ENCODE measurements at places on chromosomes 1 and 21.

GRCh38 chr1:14112613-14113012 lies 412.6 kb downstream of the PRDM2 start:
- no peak for DNase-seq

DNA sequence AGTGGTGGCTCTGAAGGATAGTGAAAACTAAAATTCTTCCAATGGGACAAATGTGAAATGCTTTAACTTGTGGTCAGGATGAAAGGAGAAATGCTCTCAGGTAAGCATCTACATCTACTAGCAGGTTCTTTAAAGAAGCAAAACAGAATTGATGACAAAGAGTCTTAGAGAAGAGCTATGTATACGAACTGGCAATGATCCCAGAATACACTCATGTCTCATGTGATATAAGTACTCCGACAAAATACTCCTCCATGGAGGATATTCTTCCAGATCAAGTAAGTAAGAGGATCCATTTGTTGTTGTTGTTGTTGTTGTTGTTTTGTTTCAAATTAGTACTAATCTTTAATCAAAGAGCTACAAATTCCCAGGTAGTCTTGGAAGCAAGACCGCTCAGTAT lies 174.0 kb upstream of the ATP1B1 start:
- no peak for DNase-seq

DNA sequence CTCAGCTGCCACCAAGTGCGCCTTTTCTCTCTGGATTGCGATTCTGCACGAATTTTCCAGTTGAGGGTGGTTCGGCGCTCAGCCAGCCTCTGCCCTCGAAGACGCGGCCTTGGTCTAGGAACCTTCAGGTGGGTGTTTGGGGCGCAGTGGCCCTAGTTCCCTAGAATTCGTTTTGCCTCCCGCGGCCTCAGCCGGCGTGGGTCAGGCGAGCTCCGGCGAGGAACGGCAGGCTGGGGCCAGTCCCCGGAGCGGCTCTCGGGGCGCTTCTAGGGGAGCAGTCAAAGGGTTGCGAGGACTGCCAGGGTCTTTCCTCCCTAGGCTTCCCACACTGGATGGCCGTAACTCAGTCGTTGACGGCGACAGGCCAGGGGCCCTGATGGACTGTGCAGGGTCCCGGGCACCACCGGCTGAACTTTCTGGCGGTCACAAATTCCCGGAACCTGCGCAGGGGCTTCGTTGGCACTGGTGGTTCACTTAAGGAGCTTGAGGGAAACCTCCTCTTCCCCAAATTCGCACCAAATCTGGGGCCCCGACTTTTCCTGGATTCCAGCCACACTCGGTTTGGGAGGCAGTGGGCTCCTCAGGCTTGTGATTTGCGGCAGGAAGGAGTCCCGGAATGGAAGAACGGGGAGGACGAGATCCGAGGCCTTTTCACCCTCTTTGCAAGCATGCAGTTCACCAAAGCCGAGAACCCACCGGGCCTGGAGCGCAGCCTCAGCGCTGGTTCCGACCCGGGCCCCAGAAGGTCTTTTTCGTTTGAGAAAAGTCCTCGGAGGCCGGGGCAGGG lies 1.2 kb downstream of the DMBX1 start:
- no peak for DNase-seq

- no peak for DNase-seq
Measured at GRCh38 chr1:153030895-153031294, at the start of gene SPRR1B. Gene SPRR1B, plus strand, starts transcription at chr1:153031203. Its CDS starts 1,143 bp downstream, at chr1:153032346.

GRCh38 chr1:243542739-243543415 lies 287.0 kb downstream of the SDCCAG8 start:
- DNase-seq, result no peak

- peak; percentile 69 for DNase-seq
Measured at GRCh38 chr1:226135059-226135651, 51.4 kb downstream of the ACBD3 start.

GRCh38 chr1:230975636-230976035 lies 3.0 kb downstream of the TTC13 start:
- DNase-seq, result no peak

Measured in DMS 273 treated with DMSO at 0.1 percent for 48 hours (cell line).